H1 (cell line): ENCODE measurements at places on chromosomes 3 and 15.
A peak's percentile ranks its signal among the peaks of the same experiment; 100 is the strongest.

- DNase-seq, result no peak
Measured at GRCh38 chr3:146536681-146537080, 7.7 kb downstream of the PLSCR1 start.

GRCh38 chr3:156459434-156459833 is 95.5 kb downstream of the SSR3 start:
- no peak for DNase-seq

GRCh38 chr3:66803206-66803605 is 194.9 kb upstream of the KBTBD8 start:
- no peak for DNase-seq

- peak; percentile 96 for DNase-seq
Measured at GRCh38 chr3:38003371-38003816, 12.8 kb downstream of the VILL start.

DNA sequence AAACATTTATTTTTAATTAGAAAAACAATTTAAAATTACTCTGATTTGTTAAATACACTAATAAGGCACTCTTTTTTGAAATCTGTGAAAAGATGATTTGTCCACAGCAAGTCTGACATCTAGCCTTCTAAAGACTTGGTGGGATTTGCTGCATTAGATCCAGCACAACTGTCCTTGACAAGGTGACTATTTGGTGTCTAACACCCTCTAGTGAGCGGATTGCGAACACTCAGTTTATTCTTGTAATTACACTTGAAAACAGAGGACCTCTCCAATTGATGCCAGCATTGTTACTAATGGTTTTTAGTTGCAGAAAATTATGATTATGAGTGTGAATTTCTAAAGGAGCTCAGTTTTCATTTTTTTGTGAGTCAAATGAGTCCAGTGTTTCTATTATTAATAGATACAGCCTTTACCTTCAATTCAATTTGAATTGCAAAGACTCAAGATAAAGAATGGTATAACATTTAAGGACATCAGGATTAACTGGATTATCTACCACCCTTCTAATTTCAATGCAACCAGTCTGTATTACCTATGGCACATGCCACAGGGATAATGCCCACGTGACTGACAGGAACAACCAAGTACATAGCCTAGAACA is 29.7 kb upstream of the STRIT1 start:
- DNase-seq, result peak; percentile 10

GRCh38 chr3:43759297-43759782 is 68.6 kb downstream of the ABHD5 start:
- DNase-seq, result no peak

DNA sequence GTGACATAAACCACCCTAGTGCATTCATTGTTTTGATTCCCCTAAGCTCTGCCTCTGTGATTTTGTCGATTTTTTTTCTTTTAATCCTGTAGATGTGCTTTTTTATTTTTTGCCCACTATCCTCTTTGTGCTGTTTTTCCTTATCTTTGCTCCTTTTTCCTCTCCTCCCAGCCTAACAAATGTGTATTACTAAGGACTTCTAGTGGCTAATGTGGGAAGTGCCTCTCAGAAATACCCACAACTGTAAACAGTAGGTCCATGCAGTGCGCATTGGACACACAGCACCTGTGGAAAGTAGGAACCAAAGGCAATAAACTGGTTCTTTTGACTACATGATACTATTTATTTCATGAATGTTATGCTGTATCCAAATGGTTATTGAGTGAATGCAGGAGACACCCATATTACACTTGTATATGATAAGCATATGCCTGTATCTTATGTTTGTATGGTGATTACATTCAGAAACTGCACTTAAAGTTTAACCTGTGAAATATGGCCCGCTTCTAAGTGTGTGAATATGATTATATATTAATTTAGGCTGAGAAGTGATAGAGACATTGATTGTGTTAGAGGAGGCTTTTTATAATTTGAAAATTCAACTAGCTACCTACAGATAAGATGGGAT is 147.8 kb downstream of the PLCL2 start:
- no peak for DNase-seq

GRCh38 chr15:88491158-88491557 is 23.6 kb downstream of the MRPS11 start:
- no peak for DNase-seq

DNA sequence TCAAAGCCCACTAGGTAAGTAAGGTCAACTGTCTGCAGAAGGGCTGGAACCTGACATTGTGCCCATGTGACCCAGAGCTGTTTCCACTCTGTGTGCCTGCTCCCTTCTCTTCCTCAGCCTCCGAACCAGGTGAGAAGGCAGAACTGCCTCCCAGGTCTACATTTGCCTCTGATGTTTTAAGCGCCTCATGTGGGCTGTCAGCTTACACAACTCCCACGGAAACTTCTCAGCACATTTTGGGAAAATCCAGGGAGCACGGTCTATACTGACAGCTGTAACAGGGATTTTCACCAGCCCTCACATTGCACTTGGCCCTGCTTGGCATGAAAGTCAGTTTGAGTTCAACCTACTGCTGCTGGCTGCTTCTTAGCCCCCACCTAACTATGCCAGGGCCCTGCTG is 46.9 kb upstream of the SLC24A5 start:
- DNase-seq, result no peak

GRCh38 chr3:23527326-23527725 is 278.4 kb upstream of the UBE2E1 start:
- no peak for DNase-seq

DNA sequence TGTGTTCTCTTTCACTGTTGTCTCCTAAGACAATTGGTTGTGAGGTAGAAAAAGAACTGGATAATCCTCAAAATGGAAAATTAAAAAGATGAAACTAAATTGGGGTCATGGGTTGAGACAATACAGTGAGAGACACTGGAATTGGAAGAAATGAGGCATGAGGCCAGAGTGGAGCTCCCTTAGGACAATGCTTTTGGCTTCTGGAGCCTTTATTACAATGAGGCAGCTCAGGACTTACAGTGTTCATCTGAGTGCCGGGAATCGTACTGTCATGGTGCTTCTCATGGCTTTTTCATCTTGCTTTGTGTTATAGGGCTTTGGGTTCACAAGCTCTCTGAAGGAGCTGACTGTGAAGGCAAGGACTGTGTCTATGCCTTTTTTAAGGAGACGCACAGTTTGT is 293.5 kb downstream of the SOX2 start:
- no peak for DNase-seq

DNA sequence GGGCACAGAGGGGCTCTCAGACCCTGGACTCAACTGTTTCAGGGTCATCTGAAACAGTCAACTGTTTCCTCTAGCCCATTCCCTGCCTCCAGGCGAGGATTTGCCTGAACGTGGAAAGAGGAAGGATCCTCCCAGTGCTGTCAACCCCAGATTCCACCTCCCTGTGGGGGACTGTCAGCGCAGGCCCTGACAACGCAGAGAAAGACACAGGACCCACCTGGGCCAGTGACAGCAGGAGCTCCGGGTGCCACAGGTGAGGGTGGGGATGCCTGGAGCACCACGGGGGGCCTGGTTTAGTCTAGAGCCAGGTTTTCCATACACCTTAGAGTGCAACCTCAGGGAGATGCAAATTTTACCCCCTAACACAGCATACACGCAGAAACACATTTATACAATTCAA is 19.5 kb upstream of the LAMP3 start:
- no peak for DNase-seq

DNA sequence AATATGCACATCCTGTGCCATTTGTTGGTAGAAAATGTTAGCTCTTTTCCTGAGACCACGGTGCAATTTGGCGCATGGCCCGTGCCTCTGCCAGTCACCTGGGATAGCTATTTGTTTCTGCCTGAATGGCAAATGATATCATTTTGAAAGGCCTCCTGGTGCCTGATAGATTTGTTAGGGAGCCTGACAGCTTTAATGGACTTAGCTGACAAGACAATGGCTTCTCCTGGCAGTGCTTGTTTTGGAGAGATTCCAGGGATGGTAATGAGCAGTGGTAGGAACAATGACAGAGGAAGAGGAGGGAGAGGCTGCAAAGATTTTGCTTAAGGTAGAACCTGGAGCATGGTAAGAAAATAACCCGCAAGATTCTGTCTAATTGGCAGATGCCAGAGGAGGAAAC is 268.5 kb downstream of the CLSTN2 start:
- no peak for DNase-seq

GRCh38 chr15:39555885-39556284 is 25.0 kb upstream of the THBS1 start:
- DNase-seq, result no peak

GRCh38 chr3:81029861-81030260 is 731.6 kb downstream of the GBE1 start:
- DNase-seq, result no peak

DNA sequence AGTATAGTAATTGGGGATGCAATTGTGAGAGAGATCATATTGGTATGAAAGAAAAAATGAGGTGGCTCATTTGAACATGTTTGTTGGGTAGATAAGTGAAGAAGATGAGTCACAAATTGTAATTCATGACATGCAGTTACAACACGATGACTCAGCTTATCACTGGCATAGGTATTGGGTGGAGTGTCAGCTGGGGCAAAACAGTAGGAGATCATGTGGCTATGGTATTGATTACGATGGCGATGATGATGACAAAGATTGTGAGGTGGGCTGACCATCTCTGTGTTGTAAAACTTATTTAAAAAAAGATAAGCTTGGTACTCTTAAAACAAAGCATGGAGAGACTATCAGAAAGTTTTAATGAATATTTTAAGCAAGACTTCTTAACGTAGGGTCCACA is 11.6 kb upstream of the DPH6 start:
- DNase-seq, result no peak

GRCh38 chr15:62119874-62120273 is 45.2 kb downstream of the C2CD4B start:
- DNase-seq, result no peak

DNA sequence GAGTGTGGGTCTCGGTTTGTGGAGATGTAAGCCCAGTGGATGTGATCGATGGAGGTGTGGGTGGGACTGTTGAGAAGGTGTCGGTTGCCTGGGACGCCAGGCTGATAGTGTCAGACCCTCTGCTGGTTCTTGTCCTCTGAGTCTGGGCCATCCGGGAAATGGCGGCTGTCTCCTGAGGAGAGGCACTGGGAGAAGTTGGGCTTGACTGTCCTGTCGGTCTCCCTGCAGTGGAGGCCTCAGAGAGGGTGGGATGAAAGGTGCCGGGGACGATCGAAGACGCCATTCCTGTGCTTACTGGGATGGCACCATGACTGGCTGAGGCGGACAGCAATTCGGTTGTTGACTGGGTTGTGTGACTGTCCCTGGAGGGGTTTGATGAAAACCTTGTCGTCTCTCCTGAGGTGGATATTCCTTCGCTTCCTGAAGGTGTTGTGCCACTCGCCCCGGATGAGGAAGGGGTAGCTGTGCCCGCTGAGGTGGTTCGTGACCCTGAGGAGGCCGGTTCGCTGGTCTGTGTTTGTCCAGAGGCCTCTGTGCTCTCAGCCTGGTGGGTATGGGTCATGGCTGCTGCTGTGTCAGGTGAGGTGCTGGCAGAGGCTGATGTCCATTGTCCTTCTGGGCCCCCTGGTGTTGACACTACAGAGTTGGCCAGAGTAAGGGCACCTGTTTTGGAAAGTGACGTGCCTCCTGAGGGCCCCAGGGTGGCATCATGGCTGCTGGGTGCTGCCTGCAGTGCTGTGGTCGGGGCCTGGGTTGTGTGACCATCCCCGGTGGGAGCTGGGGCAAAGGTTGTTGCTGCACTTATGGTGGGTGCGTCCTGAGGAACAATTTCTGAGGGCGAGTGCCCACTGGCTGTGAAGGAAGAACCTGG is 22.8 kb downstream of the MUC4 start:
- no peak for DNase-seq

DNA sequence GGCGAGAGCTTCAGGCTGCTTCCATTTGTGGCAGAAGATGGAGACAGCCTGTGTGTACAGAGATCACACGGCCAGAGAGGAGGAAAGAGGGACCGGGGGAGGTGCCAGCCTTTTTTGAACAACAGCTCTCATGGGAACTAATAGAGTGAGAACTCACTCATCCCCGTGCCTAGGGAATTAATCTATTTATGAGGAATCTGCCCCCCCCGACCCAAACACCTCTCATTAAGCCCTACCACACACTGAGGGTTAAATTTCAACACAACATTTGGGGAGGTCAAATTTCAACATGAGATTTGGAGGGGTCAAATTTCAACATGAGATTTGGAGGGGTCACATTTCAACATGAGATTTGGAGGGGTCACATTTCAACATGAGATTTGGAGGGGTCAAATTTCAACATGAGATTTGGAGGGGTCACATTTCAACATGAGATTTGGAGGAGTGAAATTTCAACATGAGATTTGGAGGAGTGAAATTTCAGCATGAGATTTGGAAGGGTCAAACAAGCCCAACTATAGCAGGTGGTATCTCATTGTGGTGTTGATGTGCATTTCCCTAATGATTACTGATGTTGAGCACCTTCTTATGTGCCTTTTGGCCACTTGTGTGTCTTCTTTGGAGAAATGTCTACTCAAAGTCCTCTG is 20.6 kb upstream of the RFTN1 start:
- no peak for DNase-seq

- no peak for DNase-seq
Measured at GRCh38 chr3:99473321-99473751, 165.1 kb upstream of the COL8A1 start.

- DNase-seq, result no peak
Measured at GRCh38 chr15:31239409-31239808, 87.2 kb upstream of the KLF13 start.

DNA sequence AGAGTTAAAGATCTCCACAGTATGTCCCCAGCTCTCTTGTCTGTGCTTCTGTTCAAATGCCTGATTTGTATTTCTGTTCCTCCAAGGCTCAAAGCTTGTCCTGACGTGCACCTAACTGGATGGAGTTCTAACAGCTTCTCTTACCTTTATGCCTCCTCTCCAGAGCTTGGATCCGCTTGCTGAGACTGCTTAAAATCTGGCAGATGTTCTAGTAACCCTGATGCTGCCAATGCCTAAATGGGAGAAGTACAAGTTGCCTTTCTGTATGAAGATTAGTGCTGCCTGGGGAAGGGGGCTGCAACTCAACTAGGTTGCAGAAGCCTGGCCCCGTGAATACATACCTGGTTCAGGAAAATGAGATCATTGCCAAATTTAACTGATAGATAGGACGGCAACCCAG is 354.5 kb upstream of the KCNMB2 start:
- no peak for DNase-seq

GRCh38 chr3:115089481-115089880 is 57.6 kb downstream of the ZBTB20 start:
- DNase-seq, result no peak

DNA sequence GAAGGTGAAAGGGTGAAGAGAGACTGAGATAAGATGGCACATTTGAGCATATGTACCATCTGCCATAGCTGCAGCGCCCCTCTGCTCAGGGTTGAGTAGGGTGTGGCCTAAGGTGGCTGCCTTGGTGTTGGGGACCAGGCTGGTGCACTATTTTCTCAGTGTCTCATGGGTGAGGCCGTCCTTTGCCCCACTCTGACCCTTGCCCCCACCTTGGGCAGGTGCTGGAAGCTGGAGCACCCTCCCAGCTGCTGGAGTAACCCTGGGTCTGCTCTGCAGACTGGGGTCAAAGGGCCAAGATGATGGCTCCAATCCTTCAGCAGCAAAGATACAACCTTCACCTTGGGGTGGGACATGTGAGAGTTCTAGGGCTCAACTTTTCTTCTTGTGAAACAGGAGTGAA is 69.2 kb downstream of the DAPK2 start:
- no peak for DNase-seq

- no peak for DNase-seq
Measured at GRCh38 chr15:63288778-63289378, 11.5 kb downstream of the APH1B start.
